ENCODE measurements at places on chromosomes 16 and 17. TPM values are rescaled to one million over a fixed set of nuclear protein-coding genes. Genes with fewer than 3 reads are reported as not detected.

Gene SMURF2
- 32.1 TPM for total RNA-seq

Gene SLC52A1
- total RNA-seq = 0.70 TPM

Gene LASP1
- total RNA-seq = 284 TPM

Gene IRF8
- 0.31 TPM for total RNA-seq

Gene UNC45B
- not detected for total RNA-seq

Gene PPP1R1B
- total RNA-seq = not detected

Gene FASN
- total RNA-seq = 144 TPM

Gene NPIPA3
- 1.8 TPM for total RNA-seq

Gene PRR35
- total RNA-seq = 0.20 TPM

Gene ASIC2
- total RNA-seq = 2.0 TPM

Gene TNFRSF17
- total RNA-seq = not detected

Gene PYDC1
- not detected for total RNA-seq

Gene CACNG4
- 11.0 TPM for total RNA-seq

Gene NXN
- total RNA-seq = 26.7 TPM

Gene ZG16
- not detected for total RNA-seq

Gene KRT32
- total RNA-seq = not detected

Gene KRTAP2-1
- total RNA-seq = not detected

Gene UMOD
- not detected for total RNA-seq

Gene CA4
- not detected for total RNA-seq

Gene SLFN11
- 5.5 TPM for total RNA-seq

Gene NPIPB5
- total RNA-seq = 25.1 TPM

Gene SLC6A2
- total RNA-seq = not detected

Gene TBC1D3G
- total RNA-seq = not detected

Gene MT1F
- 14.6 TPM for total RNA-seq

Gene SALL1
- total RNA-seq = 0.56 TPM

Gene TELO2
- total RNA-seq = 40.5 TPM

Gene SDR42E1
- total RNA-seq = 1.3 TPM

Gene ACBD4
- total RNA-seq = 6.2 TPM

Gene PTX4
- 0.14 TPM for total RNA-seq

Gene TRIM25
- 66.0 TPM for total RNA-seq

Gene SPATA33
- total RNA-seq = 13.9 TPM

Gene DHX58
- 0.40 TPM for total RNA-seq

Gene KRTAP2-2
- total RNA-seq = not detected

Measured in A549 treated with ZK216348 at 1 μM for 4 hours (cell line).